LHCN-M2 (cell line): ENCODE measurements at places on chromosomes 1 and 21. TPM values are rescaled to one million over a fixed set of nuclear protein-coding genes. Genes with fewer than 3 reads are reported as not detected.

The HPCAL4 gene
- 1.6 and 3.1 TPM in 2 replicates for total RNA-seq

The FNDC5 gene
- 8.7 and 28.5 TPM in 2 replicates for total RNA-seq

The ARID4B gene
- 13.0 and 19.1 TPM in 2 replicates for total RNA-seq

The RORC gene
- not detected in 2 replicates for total RNA-seq

The HRNR gene
- total RNA-seq = not detected in 2 replicates

The NBPF4 gene
- total RNA-seq = not detected in 2 replicates

GRCh38 chr1:1594602-1595260 is 5.2 kb downstream of the FNDC10 start:
- DNase-seq = no peak

DNA sequence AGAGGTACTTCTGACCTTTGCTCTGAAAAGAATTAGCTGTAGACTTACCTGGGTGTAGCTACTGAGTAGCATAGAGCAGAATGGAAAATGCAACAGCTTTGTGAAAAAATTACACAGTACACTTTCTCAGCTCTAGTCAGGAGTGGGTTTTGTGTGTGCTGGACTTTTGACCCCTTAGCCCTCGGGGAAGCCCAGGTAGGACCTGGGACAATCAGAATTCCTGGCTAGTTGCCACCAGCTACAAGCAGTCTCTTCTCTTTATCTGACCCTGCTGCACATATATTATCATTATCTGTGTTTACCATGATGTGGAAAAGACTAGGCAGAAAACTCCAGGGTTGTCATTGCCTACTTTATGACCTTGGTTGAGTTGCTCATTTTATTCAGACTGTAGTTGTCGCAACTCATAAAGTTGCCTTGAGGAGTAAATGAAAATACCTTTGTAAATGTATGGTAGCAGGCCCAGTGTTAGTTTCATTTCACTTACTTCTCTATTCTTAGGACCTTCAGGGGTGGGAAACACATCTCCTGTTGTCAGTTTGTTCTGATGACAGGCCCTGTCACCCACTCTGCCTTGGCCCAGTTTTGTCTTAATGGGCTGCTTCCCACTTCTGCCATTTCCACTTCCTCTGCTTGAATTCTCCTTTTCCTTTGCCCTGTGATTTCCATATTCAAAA is 5.4 kb downstream of the NEK7 start:
- no peak for DNase-seq

GRCh38 chr1:21537511-21537931 is 28.3 kb downstream of the ALPL start:
- DNase-seq = no peak

- peak; percentile 99 for DNase-seq
These were observed 14.4 kb downstream of the S100A16 start for GRCh38 chr1:153598309-153599172.

GRCh38 chr1:41599912-41600311 is 115.4 kb upstream of the EDN2 start:
- no peak for DNase-seq

DNA sequence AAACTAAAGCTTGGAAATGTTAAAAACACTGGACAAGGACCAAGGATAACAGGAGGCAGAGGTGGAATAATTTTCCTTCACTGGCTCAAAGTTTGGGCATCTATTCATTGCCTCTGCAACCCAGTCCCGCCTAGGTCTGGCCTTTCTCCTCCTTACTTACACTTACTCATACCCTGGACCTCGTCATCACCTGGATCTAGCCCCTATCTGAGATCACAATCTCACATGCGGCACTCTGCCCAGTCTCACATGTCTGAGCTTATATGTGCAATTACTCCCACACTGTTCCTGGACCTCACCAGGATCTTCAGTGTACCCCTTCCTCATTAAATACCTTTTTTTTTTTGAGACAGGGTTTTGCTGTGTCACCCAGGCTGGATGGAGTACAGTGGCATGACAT is 37.6 kb downstream of the NVL start:
- DNase-seq = no peak

DNA sequence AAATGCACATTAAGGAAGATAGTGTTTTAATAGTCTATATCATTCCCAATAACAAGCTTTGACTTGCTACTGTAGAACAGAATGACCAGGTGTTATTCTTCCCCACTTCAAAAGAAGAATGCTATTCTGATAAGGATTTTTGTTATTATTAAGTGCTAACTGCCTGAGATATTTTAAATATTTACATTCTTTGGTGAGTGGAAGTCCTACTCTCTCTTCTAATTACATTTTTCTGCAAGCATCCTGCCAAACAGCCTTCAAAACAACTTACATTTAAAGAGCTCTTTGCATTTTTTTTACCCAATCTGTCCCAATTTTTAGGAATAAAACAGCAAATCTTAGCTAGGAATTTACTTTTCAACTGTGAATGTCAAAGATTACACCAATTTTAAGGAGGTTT is 23.5 kb upstream of the SYDE2 start:
- no peak for DNase-seq
